ENCODE measurements at places on chromosomes 11 and 22.

GRCh38 chr11:59141673-59142460 is 789 bp upstream of the FAM111A start:
- DNase-seq, result no peak

- DNase-seq, result no peak
Observed at GRCh38 chr11:64340671-64341335, 799 bp downstream of the CCDC88B start.

GRCh38 chr11:119339589-119340334 is 921 bp downstream of the C1QTNF5 start:
- no peak for DNase-seq

- DNase-seq, result peak; percentile 27
Observed at GRCh38 chr11:14357881-14358728, 878 bp downstream of the RRAS2 start.

- no peak for DNase-seq
Observed at GRCh38 chr11:12009617-12010321, 1.3 kb upstream of the DKK3 start.

DNA sequence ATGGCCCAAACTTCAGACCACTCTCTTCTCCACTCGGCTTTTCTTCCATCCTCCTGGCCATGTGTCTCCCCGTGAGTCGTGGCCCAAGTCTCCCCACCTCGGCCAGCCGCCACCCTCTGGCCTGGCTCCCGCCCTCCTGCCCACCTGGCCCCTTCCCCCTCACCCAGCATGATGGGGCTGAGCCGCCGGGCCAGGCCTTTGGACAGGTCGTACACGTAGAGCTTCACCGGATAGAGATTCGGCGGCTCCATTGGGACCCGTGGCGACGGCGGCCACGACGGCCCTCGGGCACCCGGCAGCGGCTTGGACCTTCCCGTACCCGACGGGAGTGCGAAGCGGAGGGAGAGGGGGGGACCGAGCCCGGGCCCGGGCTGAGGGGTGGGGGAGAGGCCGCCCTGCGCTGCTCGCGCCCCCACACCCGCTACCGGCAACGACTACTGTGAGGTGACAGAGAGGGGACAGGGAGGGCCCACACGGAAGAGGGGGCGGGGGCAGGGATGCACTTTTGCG is at the start of gene DESI1:
DESI1 (minus strand) TSS at position 455 of the 510 bp plus-strand sequence; CDS start at position 251, 204 bp downstream.
- no peak for DNase-seq

DNA sequence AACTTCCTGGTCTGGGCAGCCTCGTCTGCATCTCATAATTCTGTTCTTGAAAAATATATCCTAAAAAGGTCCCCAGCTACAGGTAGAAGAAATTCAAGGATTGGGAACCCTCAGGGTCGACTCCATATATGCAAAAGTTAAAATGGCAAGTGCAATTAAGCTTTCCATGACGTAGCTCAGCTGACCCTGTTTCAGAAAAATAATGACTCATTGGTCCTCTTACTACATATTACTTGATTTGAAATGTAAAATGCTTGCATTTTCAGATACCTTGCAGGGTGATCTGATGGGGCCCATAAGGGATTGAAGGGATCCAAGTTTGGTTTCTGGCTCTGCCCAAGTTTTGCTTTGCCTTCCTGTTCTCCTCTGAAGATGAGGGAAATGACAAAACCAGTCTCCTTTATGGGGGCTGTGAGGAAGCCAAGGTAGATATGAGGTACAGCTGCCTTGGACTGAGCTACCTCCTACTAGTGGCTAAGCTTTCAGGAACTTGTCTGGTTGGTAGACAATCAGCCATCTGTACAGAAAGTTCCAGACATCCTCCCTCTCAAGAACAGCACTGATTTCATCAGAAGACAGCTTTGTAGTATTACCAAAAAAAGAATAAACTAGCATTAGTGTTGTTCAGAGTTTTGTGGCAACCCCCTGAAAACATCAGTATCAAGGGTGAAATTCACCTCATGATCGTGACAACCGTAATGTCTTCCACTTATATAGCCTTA is 177.3 kb downstream of the DBX1 start:
- no peak for DNase-seq

DNA sequence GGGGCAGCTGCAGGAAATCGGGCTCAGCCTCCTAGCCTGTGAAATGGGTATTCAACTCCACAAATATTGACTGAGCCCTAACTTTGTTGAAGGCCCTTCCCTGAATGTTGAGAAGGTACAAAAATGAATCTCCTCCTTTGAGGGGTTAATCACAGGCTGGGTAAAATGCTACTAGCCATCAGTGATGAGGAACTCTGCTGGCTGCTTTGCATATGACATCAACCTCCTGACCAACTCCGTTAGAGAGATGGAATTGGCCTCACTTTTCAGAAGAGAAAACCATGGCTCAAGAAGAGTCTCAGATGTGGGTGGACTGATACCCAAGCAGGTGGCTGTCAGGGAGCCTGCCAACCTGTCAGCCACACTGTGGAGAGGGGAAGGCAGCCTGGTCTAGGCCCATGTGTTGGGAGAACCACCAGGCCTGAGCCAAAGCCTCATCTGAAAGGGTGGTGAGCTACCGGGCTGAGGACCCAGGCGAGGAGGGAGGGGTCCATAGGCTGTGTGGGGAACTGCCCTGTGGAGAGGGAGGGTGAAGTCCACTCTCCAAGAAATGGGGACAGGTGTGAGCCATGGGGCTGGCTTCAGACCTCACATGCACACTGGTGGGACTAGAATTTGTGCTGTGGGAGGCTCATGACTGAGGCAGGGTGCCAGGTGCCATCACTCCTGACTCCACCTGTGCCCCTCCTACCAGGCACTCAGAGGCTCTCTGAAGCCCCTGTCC is 11.8 kb downstream of the CDCA5 start:
- no peak for DNase-seq

DNA sequence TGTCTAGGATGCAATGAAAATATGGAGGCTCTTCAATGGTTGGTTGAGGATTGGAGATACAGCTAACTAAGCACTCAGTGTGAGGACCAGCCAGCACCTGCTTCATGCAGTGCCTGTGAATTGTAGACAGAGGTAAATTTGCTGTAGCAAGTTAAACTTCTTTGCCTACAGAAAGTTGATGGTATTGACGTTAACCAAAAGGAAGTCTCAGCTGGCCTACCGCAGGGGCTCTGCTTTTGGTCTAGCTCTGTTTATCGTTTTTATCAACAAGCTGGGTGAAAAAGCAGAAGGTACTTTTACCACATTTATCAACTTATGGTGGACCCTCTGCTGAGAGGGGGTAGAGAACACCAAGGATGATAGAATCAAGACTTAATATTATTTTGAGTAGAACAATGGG is 51.6 kb downstream of the GRAMD1B start:
- no peak for DNase-seq

DNA sequence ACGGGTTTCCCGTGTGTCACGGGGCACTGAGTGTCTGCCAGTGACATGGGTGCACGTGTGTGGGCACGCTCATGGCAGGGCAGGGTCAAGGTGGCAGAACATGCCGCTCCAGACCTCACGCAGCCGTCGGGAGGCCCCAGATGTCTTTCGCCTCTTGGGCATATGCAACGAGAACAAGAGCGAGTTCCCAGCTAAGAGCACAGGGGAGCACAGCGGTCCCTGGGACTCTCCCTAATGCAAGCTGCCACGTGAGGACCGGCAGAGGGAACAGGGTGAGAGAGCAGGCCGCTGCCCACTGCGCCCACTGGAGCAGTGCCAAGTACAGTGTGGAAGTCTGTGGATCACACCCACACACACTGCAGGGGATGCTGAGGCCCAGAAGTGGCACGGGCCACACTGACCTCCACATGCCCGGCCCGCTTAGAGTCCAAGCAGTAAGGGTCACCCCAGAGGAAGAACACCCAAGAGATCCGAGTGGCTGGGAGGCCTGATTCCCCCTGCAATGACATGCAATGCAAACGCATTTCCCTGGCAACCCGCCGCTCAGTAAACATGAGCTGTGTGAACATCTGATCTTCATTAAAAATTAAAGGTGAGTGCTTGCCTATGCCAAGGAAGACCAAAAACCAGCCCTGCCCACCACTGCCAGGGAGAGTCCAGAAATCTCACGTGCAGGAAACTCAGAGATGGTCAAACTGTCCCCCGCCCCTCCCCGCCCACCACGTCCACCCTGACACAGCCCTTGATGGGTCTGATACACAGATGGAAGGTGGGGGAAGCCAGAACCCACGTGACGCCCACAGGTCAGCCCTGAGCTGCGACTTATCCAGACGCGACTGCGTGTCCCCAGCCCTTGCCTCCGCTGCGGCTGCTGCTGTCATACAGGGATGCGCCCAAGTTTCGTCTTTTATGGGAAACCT is 11.7 kb downstream of the CERK start:
- DNase-seq, result peak; percentile 61

DNA sequence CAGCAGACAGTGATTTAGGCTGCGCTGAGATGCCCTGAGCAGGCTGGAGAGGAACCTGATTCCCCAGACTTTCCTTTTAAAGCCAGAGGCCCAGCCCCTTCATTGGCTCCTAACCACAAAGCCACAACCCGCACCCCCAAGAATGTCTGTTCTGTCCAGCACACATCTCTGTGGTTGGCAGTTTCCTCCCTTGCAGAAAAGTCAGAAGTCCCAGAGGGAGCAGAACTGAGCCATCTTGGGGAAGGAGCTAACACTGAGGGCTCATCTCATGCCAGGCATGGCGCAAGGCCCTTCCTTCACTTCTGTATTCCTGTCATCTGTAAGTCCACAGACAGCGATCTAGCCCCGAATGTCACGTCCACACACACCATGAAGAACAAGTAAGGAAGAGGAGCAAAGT is 97.1 kb upstream of the SYT13 start:
- DNase-seq, result no peak

DNA sequence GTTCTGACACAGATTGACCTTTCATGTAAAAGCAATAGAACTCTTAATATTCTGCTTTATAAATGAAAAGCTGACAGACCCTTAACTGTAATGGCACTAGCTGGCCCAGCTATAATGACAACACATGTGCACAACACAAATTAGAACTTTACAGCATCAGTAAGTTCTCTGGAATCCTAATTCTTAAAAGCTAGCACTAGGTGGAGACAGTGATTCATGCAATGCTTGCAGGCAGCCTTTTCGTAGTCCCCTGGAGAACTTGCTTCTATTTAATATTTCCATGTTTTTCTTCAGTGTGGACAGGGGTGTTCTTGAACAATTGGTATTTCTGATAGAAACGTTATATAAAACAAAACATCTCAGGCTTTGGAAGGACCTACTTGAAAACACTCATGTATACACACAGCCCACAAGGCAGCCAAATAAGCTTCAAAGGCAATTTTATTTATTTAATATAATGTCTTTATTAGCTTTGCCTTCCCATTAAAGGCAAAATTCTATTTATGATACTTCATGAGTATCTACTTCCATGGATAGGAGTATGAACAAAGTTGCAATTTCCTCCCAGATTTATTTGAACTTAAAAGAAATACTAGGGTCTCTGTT is 374.3 kb upstream of the MPPED2 start:
- DNase-seq, result peak; percentile 28

DNA sequence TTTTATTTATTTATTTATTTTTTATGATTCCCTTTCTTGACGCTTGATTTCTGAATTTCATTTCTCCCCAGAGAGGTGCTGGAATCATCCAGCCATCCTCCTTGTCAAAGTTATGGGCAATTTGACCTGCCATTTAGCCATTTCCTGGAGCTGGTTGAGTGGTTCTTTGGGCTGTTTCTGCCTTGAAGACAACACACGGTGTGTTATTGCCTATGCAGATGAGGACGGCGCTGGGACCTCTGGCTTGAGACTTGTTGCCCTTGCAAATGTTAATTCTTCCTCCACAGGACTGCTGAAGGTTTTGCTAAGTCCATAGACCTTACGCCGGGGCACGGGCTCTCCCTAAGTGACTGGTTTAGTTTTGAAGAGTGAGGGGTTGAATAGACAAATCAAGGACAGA is 147.9 kb upstream of the PLET1 start:
- DNase-seq, result no peak

DNA sequence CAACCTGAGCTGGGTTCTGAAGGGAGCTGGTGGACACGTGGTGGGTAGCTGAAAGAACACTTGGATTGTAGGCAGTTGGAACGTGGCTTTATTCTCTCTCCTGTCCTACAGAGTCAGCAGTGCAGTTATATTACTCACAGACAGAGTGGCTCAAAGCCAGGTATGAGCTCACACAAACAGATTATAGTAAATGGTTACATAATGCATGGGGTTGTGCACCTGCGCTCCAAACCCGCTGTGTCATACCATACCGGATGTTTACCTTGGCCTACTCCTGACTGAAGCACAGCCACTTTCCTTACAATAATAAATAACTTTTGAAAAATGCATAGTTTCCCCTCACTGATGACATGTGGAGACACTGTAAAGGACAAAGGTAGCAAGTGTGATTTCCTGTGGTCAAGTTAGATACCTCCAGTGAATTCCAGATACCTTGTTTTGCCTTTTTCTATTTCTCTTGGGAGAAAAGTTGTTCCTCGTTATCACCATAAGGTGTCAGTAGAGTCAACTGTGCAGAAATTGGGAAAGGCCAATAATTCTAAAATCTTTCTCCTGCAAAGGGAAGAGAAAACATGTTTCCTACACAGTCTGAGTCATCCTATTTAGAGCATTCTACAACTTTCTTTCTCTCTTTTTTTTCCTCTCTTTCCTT is 13.5 kb downstream of the MS4A6A start:
- no peak for DNase-seq

- DNase-seq, result peak; percentile 91
Observed at GRCh38 chr11:9953994-9954626, 290.2 kb downstream of the SWAP70 start.

- no peak for DNase-seq
Observed at GRCh38 chr11:8061555-8062428, 19.2 kb upstream of the TUB start.

DNA sequence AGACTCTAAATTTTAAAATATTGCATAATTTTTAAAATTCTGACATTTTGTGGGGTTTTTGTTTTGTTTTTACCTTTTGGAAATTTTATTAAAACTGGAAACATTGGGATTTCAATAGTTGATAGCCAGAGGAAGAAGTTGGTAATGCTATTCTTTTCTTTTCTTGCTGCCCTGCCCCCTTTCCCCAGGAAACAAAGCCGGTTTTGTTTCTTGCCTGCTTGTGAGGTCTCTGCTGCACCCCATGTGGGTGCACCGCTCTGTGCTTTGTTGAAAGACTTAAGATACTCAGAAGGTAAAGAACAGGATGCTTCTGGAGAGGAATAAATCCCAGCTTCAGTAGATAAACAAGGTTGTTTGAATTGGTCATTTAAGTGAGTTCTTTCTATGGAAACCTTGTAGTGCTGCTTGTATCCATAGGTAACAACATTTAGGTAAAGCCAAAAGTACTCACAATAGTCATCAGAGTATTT is 87.5 kb downstream of the YAP1 start:
- no peak for DNase-seq

- DNase-seq, result no peak
Observed at GRCh38 chr11:61777234-61778090, 14.9 kb downstream of the TMEM258 start.
